ENCODE measurements at places on chromosomes 7 and 10.

GRCh38 chr7:2610898-2611297 is 20.9 kb upstream of the TTYH3 start:
- DNase-seq, result no peak

- no peak for DNase-seq
Measured at GRCh38 chr10:119006451-119007210, 22.9 kb upstream of the NANOS1 start.

GRCh38 chr10:79982362-79982800 is 33.5 kb upstream of the SFTPD start:
- no peak for DNase-seq

DNA sequence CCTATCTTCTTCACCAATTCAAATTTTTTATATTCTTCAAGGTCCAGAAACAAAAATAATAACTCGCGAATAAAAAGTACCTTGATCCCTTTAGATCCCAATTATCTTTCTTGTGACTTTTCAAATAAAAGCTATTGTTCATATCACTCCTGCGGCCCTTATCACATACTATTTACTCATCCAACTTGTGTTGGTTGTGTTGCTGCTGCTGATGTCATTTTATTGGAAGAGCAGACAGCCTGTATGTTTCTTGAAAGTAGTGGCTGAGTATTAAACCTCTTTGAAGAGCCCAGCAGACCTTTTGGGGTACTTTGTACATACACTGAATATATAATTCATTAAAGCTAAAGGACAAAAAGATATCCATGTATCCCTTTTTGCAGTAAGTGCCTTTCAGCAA is 231.7 kb downstream of the CTNNA3 start:
- no peak for DNase-seq

DNA sequence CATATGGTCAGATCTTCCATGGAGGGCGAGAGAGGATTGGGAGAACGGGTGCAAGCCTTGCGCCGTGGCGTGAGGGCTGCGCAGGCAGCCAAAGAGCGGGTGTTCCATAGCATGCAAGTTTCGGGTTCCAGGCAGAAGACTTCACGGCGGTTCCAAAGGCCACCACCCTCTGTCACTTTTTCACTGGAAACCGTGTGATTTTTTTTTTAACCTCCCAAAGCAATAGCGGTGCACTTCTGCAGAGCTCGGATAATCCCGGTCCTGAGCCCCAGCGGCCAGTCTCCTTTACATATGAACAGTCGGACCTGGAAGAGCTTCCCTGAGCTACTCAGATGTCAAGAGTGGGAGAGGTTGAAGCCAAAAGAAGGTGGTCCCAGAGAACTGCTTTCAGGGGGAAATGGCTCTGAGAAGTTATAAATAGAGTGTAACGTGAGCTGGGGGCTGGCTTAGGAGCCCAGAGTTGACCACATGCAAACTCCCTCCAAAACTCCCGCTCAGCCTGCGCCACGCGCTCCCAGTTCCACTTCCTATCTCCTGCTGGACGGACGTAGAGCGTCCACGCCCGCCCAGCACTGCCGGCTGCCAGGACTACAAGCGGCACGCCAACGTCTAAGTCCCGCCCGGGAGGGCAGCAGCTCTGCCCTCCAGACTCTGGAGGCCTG is at the start of gene MEOX2:
TSS of gene MEOX2 (minus strand) at position 389 of the 662 bp plus-strand sequence. CDS start at position 108, 281 bp downstream.
- DNase-seq, result no peak

Measured in stimulated activated CD4-positive, alpha-beta T cell treated with anti-CD3 and anti-CD28 coated beads, Interleukin-4, amount 100 ng/mL, for 4 hours (primary cell).